ENCODE measurements at places on chromosomes 2 and 18.

- DNase-seq: no peak
Measured at GRCh38 chr18:36131692-36132483, 2.2 kb downstream of the ELP2 start.

- DNase-seq: no peak
Measured at GRCh38 chr18:57063601-57064103, 83.2 kb upstream of the BOD1L2 start.

DNA sequence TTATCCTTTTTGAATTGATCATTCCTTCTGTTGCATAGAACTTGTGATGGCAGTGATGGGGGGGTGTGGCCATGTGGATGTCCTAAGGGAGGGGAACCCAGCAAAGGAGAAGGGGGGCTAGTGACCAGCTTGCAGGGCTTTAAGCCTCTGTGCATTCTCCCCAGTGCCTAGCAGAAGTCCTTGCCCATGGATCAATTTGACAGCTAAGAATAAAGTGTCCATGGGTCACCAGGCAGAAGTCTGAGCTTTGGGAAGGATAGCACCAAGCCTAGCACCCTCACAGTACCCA lies 39.6 kb upstream of the FAM136A start:
- no peak for DNase-seq

DNA sequence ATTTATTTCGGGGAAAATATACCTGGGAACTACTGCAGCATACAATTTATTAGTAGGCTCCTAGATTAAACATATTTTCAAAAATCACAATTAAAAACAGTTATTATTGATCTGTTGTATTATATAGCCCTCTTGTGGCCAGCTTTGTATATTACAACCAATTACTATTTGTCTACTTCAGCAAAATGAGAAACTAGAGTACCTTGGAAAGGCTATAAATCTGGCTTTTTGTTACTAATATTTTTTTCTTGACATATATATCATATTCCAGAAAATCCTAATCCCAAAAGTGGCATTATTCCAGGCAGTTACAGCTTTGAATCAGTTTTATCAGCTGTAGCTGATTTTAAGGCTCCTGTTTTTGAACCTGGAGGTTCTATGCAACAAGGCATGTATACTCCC lies 101.2 kb downstream of the UBR3 start:
- DNase-seq: no peak

- no peak for DNase-seq
Measured at GRCh38 chr2:223642506-223642905, 40.3 kb upstream of the SCG2 start.
